ENCODE measurements at places on chromosomes 6 and 20. TPM values are rescaled to one million over a fixed set of nuclear protein-coding genes. Genes with fewer than 3 reads are reported as not detected.

Gene GPR6
- total RNA-seq: 7.3 TPM

DNA sequence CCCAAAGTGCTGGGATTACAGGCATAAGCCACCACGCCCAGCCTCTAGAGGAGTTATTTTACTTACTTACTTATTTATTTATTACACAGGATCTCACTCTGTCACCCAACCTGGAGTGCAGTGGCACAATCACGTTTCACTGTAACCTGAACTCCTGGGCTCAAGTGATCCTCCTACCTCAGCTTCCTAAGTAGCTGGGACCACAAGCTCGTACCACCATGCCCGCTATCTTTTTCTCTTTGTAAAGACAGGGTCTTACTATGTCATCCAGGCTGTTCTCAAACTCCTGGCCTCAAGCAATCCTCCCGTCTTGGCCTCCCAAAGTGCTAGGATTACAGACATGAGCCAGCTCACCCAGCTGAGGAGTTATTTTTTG lies 1.6 kb upstream of the TRIB3 start:
- DNase-seq: no peak

Gene MROH8
- 5.3 TPM for total RNA-seq

DNA sequence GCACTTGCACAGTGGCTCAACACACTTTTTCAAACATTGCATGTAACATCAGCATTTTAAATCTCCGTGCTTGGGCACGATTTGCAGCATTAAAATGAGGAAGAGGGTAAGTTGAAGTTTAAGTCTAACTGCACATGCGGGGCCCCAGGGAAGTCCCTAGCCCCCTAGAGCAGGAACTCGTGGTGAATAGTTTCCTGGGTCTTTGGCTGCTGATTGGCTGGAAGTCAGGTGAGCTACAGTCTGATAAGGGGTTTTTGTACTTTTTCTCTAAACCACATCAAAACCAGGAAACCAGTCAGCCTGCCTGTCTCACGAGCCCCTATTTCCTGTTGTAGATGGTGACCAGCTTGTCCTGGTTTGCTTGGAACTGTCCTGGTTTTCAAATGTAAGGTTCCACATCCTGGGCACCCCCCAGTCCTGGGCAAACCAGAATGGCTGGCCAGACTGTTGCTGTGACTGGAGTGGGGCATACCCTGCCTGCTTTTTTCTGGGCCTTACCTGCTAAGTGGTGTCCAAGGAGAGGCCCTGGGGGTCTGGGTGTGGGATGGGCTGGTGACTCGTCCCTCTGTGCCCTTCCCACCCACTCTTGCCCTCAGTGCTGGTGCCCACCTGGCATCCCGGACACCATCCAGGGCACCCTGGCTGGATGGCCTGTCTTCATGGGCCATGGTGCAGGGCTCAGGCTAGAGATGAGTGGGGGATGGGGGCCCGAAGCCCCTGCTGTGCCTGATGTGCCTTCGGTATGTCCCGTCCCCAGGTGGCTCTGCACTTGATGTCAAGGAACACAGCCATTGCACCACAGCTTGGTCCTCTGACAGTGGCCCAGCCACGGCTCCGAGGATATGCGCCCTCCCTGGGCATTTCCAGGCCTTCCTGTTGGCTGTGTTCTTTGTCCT lies 31.8 kb downstream of the SUN5 start:
- no peak for DNase-seq

DNA sequence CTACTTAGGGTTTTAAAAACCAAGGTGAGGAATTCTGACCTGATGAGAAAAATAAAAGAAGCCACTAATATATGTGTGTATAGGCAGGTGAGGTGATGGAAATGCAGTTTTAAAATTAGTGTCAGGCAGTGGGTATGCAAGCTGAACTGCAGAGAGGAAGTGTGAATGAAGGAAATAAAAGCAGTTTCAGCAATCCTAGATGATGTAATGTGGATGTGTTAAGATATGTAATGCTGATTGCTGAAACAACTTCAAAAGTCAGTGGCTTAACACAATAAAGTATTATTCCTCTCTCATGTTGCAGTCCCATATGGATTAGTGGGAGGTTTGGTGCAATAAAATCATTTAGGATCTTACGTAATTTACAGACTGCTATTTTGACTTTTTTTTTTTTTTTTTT lies 119.9 kb upstream of the ASCC3 start:
- no peak for DNase-seq

Gene CDKN1A
- 2.0 TPM for total RNA-seq

- DNase-seq: no peak
Observed at GRCh38 chr20:20009784-20010253, 7.3 kb upstream of the NAA20 start.

DNA sequence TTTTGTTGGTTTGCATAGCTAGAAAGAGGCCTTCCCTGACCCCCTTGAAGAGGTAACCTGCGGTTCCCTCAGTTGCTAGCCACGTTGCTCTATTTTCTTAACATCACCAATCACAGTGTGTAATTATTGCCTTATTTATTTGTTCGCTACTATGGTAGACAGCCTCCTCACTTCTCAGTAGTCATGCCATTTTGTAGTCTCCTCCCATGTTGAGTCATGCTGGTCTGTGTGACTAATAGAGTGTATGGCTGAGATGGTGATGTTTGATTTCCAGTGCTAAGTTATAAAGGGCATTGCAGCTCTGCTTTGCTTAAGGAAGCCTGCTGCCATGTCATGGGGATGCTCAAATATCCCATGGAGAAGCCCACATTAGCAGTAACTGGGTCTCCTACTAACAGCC lies 236.6 kb upstream of the CHD6 start:
- no peak for DNase-seq

Gene BTNL2
- not detected for total RNA-seq

Gene TRPC4AP
- 52.2 TPM for total RNA-seq

Gene SNTA1
- total RNA-seq: 13.5 TPM
